Activated CD4-positive, alpha-beta T cell treated with anti-CD3 and anti-CD28 coated beads, Interleukin-2, amount 50 U/mL, for 16 hours (primary cell): ENCODE measurements at places on chromosomes 1 and 21.

DNA sequence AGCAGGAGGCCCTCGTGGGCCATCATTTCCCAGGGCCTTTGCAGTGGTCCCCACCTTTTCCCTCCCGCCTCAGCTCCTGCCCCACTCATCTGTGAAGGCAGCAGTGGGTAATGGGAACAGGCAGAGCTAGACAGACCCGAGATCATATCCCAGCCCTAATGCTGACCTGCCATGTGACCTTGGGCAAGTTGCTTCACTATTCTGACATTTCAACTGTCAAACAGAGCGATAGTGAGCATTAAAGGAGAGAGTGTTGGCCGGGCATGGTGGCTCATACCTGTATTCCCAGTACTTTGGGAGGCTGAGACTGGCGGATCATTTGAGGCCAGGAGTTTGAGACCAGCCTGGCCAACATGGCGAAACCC, 51.7 kb downstream of the RPS6KA1 start:
- no peak for DNase-seq

DNA sequence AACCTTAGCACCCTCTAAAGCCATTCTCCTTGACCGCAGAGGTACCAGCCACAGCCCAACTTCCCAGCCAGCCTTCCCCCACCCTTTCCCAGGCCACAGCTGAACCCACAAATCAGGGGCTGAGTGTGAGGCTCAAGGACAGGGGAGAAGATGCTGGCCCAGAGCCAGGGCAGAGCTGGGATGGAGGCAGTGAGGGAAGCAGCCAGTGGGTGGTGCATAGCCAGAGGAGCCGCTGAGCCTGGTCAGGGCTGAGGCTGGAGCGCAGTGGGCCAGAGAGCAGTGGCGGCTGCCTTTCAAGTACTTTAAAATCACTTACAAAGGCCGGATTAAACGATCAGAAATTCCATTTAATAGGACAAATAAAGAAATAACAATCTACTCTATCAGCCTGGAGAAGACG, 36.3 kb downstream of the DMAP1 start:
- no peak for DNase-seq

DNA sequence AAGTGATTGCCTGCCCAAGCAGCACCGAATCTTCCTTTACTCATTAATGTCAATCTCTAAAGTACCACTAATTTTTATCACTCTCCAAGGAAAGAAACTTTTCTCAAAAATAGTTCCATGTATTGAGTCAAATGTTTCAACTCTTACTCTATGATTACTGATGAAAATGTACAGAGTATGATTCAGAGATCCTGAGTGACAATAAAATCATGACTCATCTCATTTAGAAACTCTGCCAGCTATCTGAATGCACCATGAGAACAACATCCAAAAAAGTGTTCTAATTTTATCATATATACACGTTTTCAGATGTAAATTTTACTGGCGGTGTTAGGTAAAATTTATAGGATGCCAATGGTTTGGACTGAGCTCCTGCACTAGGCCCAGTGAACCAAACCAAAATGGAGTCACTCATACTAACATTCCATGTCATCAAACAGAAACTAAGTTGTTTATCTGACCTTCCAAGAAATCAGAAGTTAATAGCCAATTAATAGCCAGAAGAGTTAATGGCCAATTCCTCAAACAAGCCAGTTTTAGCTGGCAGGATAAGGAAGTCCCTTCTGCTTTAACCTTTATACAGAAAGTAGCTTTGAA, 22.6 kb downstream of the PLPPR5 start:
- no peak for DNase-seq

- no peak for DNase-seq
Observed at GRCh38 chr1:168161459-168161858, 17.3 kb upstream of the TIPRL start.

GRCh38 chr1:37482004-37482785, 7.8 kb downstream of the ZC3H12A start:
- no peak for DNase-seq
